ENCODE measurements at places on chromosomes 4 and X. TPM values are rescaled to one million over a fixed set of nuclear protein-coding genes. Genes with fewer than 3 reads are reported as not detected.

NXF3 gene
- total RNA-seq: not detected

DNA sequence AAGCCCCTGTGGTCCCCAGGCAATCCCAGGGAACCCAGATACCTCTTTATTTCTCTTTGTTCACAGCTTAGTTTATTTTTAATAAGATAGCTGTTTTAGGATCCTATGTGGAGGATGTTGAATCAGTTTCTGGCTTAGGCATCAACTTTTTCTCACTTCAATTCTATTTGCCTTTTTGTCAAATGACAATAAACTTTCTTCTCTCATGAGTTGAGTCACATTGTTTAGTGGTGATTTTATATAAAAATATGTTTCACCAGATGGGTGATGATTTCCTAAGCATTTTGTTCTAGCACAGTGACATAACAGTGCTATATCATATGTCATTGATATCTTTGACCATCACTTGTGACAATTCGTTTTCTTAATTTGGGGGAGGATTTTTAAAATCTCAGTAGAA, 198.1 kb upstream of the PUDP start:
- peaks cover 8% of the 10 kb centered on the region for H3K4me1 ChIP-seq
- DNase-seq: no peak
- no peaks in the 10 kb centered on the region for H3K27me3 ChIP-seq
- H3K4me3 ChIP-seq: no peak overlapping the region

MTTP gene
- not detected for total RNA-seq

SLC9B1 gene
- total RNA-seq: 1.8 TPM

KCNE5 gene
- 0.70 TPM for total RNA-seq
